ENCODE measurements at places on chromosomes 2 and 18.
A peak's percentile ranks its signal among the peaks of the same experiment; 100 is the strongest.

GRCh38 chr2:74419345-74419744, 2.1 kb downstream of the C2orf81 start:
- DNase-seq = no peak

DNA sequence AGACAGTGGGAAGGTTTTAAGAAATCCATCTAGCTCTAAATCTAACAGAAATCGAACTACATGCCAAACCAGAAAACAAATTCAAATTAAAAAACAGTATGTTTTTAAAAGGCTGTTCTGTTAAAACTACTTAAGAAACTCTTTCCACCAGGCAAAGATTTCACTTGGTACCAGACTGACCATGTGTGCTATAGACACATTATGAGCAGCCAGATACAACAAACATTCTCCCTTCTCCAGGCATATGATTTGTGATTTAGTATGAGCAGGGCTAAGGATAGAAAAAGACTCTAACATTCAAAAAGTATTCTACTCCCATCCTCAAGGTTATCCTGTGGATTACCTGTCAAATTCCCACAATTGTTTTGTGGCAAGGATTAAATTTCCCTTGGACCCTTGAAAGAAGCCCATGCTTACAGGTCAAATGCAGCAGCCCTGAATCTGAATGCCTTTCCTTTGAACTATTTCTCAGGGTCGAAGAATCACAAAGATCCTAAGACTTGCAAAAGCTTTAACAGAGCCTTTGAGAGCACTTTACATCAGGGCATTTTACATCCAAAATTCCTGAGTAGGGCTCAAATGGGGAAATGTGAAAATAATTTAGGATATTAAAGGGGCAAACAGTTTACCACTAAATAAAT, 42.5 kb upstream of the TTC32 start:
- DNase-seq = no peak

DNA sequence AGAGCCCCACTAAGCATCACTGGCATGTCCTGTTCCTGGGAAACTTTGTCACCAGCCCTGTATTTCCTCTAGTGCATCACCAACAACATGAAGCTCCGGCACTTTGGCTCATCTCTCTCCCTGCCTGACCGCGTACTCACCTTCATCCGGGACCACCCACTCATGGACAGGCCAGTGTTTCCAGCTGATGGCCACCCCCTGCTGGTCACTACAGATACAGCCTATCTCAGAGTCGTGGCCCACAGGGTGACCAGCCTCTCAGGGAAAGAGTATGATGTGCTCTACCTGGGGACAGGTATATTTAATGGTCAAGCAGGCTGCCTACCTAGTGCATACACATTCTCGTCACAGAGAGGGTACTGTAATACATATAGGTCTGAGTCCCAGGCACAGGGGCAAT, 21.0 kb downstream of the SEMA4F start:
- DNase-seq = no peak

GRCh38 chr2:203016716-203017115, 2.0 kb downstream of the NBEAL1 start:
- DNase-seq = no peak

- no peak for DNase-seq
These were observed 1.6 kb downstream of the TSHZ1 start for GRCh38 chr18:75211953-75212750.

DNA sequence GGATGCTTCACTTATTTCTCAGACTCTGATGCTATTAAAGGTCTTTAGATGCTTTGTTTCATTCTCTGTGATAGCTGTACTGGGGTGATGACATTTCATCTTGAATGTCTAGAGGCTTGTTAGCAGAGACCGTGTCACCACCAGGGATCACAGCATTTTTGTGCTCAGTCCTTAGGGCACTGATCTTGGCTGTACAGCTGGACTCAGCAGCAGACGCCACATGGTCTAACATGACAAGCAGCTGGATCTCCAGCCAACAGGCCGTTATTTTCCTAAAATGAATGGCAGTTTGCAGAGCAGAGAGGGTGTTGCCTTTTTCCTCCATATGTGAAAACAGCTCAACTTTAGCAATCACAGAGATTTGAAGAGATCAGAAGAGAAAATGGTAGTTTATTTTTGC, 491.8 kb downstream of the CDH2 start:
- no peak for DNase-seq

DNA sequence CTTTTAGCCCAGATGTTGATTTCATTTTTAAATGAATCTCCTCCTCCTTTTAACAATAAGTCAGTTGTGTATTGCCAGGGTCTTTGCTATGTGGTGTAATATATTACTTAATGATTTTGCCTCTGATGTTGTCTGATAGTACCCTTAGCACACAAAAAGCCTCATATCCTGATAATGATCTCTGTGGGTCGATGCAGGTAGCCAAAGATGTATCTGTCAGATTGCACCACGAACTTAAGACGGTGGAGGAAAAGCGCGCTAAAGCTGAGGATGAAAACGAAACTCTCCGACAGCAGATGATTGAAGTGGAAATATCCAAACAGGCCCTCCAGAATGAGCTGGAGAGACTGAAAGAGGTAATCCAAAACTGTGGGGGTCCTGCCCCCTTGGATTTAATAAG, 14.8 kb downstream of the MTCL1 start:
- DNase-seq = no peak

DNA sequence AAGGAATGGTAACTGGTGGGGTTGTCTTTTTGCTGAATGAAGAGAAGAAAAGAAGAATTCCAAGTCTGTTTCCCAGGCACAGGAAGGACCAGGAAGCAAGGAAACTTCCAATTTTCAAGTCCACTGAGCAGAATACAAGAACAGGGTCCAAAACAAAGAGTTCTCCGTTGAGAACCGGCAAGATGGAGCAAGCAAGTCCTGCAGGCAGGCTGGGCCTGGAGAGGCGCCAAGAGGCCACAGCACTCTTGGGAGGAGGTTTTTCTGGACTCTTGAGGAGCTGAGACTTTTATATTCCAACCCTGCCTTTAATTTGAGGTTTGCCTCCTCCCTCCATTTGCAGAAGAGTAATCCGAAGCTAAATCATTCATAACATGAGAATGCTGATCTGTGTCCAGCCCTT, 224.5 kb downstream of the IKZF2 start:
- peak; percentile 82 for DNase-seq

- no peak for DNase-seq
These were observed 107.4 kb downstream of the PDCL3 start for GRCh38 chr2:100670232-100670631.

- DNase-seq = no peak
These were observed 86.6 kb upstream of the POMC start for GRCh38 chr2:25254961-25255360.

GRCh38 chr18:79698668-79699335, 19.2 kb downstream of the CTDP1 start:
- DNase-seq = peak; percentile 22

DNA sequence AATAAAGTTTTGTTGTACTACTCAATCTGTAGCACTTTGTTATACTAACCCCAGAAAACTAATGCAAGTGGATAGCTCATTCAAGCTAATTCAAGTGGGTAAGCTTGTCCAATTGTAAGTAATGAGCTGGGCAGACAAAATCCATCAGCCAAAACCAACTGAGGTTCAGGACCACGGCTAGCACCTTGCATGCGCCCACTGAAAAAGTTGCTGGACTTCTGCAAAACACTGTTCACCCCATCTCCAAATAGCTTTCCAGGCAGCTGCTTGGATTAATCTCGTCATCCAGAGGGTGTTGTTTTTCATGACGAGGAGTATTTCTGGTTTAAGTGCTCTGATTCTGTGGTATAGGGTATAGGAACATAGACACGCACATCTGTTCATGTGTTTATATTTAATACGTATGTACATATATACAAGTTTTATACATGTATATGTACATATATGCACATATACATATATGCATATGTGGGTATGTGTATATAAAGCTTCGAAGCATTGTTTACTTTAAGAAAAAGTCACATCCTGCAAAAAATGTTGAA, 307.5 kb downstream of the GALR1 start:
- no peak for DNase-seq

Data from posterior vena cava (tissue), 2 donors.